NCI-H1048 (cell line): ENCODE measurements at places on chromosomes 7 and 10.

DNA sequence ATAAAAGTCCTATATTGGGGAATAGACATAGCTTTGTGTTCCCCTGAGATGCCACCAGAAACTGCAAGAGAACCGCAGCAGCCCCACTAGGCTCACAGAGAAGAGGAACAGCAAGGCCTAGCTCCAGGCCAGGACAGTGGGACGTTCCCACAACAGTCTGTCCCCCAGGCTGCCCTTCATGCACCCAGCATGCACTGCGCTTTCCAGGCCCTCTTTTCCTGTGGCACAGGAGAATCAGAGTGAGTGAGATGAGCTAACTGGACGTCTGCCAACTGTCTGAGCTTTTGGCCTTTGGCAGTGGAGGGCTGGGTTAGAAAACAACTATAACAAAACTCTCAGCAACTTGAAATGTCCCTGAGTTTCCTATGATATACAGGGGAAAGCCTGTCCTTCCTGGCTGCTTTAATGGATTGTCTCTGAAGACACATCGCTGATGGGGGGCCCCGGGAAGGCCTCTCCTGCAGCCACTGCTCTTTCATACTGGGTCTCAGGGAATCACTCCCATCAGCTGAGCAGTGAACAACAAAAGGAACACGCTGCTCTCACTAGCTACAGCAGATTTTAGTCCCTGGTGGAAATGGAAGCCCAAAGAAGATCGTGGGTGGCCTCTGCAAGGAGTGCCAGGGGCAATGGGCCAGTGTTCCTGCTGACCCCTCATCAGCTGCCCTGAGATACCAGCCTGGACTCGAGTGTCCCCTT, 53.5 kb downstream of the PODXL start:
- no peak for DNase-seq

DNA sequence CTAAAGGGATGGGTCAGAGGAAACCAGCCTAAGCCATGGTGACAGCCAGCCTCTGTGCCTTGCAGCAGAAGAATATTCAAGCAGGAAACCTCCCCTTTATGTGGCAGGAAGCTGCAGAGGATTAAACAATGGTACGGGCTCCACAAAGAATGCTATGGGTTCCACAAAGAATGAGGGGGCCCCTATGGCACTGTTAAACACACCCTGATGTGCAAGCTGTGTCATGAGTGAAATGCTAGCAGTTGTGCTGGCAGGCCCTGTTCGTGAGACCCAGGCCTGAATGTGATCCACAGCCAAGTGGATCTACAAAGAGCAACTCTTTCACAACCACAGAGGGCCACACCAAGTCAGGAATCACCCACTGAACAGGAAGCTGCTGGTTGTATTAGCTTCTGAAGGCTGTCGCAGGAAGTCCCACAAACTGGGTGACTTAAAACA, 68.9 kb downstream of the MYOF start:
- no peak for DNase-seq

- DNase-seq: no peak
Measured at GRCh38 chr10:7702288-7702812, 766 bp upstream of the ITIH2 start.

DNA sequence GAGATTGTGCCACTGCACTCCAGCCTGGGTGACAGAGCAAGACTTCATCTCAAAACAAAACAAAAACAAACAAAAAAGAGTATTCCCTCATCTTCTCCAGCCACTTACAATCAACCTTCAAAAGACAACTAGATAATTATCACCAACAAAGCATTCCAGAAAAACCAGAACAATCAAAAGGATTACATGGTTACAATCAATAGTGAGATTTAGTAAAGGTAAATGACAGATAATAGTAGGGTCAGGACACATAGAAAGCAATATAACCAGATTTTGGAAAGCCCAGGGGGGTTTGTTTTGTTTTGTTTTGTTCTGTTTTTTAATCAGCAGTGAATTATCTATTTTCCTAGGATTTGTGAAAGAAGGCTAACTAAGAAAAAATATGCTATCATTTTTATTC, 91.0 kb upstream of the PTN start:
- DNase-seq: no peak

GRCh38 chr10:92914478-92915325, 66.4 kb downstream of the EXOC6 start:
- DNase-seq: peak; percentile 14

DNA sequence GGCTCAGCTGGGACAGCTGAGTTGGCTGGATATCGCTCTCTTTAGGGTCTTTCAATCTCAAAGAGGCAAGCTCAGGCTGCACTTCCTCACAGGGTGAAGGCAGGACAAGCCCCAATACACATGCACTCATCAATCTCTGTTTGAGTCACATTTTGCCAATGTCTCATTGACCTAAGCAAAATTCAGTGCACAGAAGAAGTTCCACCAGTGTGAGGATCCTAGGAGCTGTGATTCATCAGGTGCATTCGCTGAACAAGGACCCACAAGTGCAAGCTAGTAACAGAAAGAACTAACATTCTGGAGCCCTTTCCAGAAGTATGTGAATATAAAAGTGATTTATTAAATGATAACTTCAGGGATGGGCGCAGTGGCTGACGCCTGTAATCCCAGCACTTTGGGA, 477.2 kb downstream of the GPAM start:
- DNase-seq: no peak

DNA sequence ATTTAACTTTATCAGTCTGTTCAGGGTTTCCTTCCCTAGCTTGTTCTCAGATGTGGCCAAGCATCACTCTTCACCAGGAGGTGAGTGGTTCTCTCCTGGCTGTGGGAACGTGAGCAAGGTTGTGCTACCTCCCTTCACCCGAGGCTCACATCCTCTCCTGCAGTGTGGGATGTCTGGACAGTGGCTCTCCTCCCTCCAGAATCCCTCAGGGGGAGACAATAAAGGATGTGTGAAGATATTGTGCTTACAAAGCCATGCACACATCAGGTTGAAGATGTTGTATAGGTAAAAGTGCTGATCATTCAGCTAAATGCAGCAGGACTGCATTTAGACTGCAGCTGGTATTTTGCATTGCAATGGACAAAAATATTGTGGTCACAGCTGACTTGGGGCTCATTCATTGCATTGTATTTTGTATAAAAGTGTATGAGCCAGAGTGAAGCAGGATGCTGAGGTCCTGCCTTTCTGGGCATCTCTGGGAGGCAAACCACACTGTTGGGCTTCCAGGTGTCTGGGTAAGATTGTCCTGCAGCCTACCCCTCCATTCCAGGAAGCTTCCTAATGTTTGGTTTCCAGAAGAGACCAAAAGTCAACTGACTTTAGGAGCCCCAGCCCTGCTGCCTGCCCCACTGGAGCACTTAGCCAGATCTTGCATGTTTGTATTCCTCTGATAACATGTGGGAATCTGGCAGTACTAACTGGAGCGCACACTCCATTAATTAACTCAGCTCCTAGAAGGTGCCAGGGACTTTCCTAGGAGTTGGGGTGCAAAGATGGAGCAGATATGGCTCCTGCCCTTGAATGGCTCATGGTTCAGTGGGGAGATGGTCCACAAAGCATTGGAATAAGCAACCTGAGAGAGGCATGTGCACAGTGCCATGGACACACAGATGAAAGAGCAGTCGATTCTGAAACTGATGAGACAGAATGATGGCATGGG, 292.5 kb upstream of the ZNF32 start:
- no peak for DNase-seq

GRCh38 chr7:16422103-16422435, 731 bp upstream of the CRPPA start:
- no peak for DNase-seq

GRCh38 chr10:112820320-112820719, 129.7 kb upstream of the TCF7L2 start:
- no peak for DNase-seq

- DNase-seq: no peak
Measured at GRCh38 chr7:28104811-28105210, 75.8 kb downstream of the JAZF1 start.

DNA sequence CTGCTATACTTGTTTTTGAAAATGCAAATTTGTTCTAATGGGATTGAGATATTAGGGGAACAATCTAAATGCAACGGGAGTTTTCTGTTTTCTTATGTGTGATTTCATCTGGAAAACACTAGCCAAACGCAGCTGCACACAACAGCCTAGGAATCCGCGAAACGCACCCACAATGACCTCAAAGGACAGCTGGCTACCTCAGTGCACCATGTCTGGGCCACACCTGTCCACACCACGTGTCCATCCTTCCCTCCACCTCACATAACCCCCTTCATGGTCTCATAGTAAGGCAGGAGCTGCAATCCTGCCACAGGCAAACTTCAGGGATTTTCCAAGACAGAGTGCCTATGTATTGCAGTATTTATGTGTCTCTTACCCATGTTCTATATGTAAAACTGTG, 382.5 kb upstream of the PRKCQ start:
- no peak for DNase-seq

DNA sequence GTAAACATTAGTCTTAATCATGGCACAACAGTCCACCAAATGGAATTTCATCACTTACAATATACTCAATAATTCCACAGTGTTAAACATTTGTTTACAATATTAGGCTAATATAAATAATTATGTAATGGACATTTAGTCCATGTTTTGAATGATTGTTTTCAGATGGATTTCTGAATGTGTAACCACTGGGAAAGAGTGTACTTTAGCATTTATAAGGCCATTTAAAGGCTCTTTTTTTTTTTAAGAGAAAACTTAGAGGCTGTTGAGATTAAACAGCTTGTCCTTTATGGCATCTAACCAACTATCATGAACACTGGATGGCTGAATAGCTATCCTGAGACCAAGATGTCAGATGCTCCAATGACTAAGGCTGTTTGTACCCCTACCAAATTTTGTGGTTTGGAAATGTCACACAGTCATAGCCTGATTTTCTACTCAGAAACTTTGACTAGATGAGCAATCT, 248.3 kb upstream of the GLI3 start:
- no peak for DNase-seq

DNA sequence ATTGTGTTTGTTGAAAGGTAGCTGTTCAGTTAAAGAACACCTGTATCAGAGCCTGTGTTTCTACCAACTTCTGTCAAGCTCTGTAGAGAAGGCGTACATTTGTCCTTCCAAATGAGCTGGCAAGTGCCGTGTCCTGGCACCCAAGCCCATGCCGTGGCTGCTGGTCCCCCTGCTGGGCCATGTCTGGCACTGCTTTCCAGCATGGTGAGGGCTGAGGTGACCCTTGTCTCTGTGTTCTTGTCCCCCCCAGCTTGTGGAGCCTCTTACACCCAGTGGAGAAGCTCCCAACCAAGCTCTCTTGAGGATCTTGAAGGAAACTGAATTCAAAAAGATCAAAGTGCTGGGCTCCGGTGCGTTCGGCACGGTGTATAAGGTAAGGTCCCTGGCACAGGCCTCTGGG, 154.9 kb downstream of the EGFR start:
- DNase-seq: no peak

- no peak for DNase-seq
Measured at GRCh38 chr7:112444505-112444904, 5.8 kb upstream of the IFRD1 start.

GRCh38 chr7:2717293-2718261, 29.6 kb downstream of the AMZ1 start:
- no peak for DNase-seq

DNA sequence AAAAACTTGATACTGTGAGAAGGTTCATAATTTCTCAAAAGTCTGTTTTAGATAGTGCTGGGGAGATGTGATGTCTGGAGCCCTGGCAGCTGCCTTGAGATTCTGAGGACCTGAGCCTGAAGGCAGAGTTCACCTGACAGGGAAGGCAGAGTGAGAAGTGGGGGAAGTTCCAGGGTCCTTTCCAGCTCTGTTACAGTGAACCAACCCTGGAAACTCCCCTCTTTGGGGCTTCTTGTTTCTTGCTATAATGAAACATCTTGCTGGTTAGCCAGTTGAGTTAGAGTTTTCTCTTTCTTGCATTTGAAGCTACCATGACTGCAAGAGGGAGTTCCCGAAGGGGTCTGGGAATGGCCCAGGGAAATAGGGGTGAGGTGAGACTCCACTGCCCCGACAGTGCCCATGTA, 158.9 kb upstream of the TNRC18 start:
- no peak for DNase-seq

DNA sequence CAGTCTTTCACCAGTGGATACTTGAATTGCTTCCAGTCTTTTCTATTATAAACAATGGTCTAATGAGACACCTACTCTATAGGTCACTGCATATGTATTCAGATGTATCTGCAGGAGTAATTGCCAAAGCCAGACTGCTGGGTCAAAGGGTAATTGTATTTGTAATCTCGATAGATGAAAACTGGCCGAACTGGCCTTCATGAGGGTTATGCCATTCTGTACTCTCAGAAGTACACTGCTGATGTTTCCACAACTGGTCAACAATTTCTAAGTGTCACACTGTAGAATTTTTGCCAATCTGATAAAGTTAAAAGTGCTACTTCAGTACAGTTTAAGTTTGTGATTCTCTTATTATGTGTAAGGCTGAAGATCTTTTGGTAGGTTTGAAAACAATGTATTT, 64.6 kb downstream of the JAZF1 start:
- DNase-seq: no peak

GRCh38 chr10:61169294-61169693, 225.3 kb upstream of the RHOBTB1 start:
- DNase-seq: no peak

DNA sequence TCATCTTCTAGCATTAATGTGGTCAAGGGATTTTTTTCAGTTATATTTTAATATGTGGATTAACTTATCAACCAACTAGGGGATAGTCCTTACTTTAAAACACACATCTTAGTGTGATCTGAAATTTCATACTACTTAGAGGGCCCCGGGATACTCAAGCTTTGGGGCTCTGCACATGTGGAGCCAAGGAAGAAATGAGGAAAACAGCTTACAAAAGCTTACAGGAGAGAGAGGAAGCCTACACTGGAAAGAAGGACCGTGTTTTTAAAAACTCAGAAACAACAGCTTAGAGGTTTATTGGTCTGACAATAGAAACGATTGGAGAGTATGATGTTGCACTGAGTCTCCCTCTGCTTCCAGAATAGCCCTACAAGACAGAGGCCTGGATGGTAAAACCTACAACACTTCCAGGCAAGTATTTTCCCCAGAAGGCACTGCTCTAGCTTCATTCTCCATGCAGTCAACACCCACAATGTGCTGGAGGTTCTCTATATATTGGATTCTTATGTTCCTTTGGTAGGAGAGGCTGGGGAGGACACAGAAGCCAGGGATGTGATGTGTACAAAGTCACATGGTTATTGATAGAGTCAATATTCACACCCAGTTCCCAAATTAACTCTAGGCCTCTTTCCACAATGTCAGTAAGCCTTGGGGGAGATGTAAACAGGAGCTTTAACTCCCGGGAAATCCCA, 47.3 kb downstream of the JCAD start:
- DNase-seq: no peak

- DNase-seq: no peak
Measured at GRCh38 chr7:123652406-123652805, 3.3 kb upstream of the LMOD2 start.

- DNase-seq: no peak
Measured at GRCh38 chr7:102426268-102427018, 6.9 kb upstream of the ORAI2 start.

GRCh38 chr7:1692515-1693418, 22.7 kb downstream of the ELFN1 start:
- no peak for DNase-seq

DNA sequence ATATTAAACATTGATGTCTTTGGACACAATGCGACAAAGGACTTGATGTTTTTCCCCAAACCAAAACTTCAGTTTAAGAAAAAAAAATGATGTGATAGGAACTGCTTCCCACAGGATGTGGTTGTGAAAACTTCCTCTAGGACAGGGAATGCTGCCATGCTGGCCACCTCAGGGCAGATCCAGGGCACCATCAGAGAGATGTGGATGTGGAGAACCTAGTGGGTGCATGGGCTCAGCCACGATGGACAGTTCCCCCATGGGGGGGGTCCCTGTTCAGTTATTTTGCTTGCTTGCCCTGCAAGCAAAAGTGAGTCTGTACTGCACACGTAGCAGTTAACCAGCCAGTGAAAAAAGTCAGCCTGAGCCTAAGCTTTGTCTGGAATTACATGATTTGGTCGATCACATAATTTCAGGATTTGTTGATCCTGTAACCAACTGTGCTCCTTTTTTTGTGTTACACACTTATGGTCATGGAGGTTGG, 36.3 kb downstream of the LAMB4 start:
- DNase-seq: no peak
